ENCODE measurements at places on chromosomes 6 and 20.

- DNase-seq: no peak
These were observed 37.1 kb downstream of the TPD52L1 start for GRCh38 chr6:125190667-125191066.

DNA sequence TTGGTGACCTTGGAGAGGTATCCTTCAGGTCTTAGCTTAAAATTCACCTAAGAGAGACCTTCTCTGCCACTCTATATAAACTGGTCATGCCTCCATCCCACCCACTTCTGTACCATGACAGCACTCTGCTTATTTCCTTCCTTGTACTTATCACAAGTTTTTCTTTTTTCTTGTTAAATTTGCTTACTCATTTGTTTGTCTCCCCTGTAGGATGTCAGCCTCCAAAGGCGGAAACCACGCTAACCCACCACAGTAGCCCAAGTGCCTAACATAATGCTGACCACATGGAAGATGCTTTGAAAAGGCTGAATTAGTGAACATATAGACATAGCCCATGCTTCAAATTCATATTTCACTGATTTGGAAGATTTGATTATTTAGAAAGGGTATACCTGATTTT lies 5.4 kb downstream of the BMP6 start:
- DNase-seq: no peak

DNA sequence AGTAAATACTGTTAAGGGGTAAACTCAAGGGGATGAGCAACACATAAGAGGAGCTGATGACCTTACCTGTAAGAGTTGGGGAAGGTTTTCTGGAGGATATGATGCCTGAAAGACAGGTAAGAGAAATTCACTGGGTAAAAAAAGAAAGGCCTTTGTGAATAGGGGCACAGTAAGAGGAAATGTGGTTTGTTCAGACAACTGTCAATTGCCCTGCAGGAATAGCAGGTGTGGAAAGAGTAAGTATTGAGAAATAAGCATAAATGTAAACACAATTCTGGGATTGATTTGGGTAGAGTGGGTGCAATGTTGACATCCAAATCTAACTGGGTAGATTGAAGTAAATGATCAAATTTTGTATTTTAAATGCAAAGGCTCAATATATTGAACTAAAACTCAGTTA lies 670.0 kb downstream of the DHX35 start:
- no peak for DNase-seq

DNA sequence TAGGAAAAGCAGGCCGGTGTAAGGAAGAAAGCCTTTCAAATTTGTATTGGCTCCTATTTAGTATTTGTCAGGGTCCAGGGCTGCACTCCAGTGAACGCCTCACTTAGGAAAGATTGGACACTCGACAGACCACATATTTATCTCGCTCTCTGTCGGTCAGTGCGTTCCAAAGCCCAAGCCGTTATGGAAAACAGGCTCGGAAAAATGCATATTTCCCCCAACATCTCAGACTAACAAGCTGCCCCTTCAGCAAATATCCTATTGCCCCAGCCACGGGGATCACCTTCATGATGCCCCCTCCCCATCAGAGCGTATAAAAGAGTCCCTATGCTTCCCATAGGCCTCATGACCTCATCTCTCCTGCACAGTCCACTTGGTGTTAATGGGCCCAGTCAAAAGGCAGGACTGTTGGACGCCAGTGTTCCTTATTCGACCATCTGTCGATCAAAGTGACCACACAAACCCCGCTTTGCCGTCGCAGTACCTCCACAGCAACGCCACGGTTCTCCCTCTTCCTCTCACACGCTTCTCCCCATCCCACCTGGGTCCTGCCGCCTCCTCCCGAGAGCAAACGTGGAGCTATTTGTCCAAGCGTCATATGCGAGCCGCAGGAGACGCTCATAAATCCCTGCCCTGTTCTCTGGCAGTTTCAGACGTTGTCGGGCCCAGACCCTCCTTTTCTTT lies 63.3 kb downstream of the NPEPL1 start:
- no peak for DNase-seq

DNA sequence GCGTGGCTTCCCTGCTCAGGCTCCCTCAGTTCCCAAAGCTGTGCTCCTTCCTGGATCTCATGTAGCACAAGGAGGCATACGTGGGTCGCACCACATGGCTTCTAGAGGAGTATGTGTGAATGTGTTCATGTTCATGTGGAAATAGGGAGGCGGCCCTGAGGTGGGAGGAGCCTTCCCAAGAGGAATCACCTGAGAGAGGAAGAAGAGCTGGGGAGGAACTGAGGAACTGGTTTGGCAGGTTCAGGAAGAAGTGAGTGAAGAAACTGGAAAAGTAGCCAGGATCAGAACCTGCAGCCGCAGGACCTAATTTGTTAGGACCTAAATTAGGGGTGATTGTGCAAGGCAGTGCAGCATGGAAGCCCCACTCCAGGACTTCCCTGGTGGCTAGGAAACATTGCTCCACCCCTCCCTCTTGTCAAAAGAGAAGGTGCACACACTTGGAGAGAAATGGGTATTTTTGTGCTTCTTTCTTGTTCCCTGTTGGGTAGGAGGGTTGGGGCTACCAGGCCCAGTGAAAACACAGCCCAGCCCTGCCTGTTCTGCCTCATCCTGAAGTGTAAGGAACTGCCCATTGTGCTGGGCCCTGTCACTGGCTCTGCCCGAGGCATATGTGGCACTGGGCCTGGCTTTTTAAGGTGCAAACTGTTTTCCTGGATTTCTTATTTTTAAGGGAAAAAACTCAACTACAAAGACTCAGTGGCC lies 20.7 kb downstream of the SYNJ2 start:
- no peak for DNase-seq

GRCh38 chr6:157406661-157407060 lies 25.7 kb downstream of the ZDHHC14 start:
- no peak for DNase-seq

- no peak for DNase-seq
These were observed 13.1 kb upstream of the POPDC3 start for GRCh38 chr6:105192707-105193465.

DNA sequence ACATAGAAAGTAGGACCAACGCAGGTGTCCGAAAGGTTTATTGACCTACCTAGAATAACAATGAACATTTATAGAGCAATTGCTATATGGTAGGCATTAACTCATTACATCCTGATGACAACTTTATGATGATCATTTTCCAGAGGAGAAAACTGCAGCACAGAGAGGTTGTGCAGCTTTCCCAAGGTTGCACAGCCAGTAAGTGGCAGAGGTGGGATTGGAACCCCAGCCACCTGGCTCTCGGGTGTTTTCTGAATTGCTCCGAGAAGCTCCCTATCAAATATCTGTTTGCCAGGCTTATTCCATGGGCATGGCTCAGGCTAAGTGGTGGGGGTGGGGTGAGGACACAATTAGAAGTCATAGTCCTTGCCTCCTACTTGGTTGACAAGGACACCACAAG lies 24.1 kb upstream of the NFATC2 start:
- no peak for DNase-seq

GRCh38 chr20:61291166-61291829 lies 39.2 kb downstream of the CDH4 start:
- no peak for DNase-seq

- no peak for DNase-seq
These were observed 125.4 kb downstream of the HIVEP1 start for GRCh38 chr6:12137480-12137879.

DNA sequence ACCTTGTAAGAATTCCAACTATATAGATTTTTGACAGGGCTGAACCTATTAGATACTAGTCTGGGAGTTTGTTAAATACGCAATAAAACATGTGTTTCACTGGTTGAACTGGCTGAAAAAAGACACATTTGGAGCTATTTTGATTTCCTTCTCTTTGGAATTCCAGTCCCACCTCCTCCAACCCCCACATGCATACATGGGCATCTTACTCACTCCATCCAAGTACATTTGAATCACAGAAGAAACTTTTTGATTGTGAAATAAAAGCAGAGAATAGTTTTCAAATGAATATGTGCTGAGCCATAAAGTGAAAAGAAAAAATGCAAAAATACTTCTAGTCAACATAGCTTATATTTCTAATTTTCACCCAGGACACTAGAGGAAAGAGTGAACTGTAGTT lies 33.9 kb upstream of the STXBP5 start:
- DNase-seq: no peak

GRCh38 chr20:33568868-33569801 lies 79.2 kb downstream of the CBFA2T2 start:
- DNase-seq: no peak

DNA sequence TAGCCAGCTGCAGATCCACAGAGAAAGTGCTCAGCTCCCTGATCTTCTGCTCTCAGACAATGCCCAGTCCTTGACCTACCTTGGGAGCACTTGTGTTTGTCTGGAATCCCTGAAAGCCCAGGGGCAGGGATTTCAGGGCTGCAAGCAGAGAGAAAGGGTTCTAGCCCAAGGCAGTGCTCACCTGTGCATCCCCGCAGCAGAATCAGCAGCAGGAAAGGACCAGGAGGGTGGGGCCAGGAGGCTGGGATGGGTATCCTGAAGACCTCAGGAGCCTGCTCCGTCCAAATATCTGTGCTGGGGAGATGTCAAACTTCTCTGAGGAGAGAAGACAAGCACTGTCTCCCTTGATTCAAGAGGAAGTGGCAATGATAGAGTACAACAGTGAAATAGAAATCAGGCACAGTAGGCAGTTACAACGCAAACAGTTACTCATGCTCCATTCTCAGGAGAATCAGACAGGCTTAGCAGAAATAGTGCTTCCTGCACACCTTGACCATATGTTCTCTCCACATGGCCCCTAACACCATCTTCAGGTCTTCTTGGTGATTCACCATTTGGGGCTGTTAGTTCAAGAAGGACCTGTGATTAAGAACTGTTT lies 28.7 kb upstream of the SIRPG start:
- DNase-seq: no peak

- DNase-seq: no peak
These were observed 82.0 kb downstream of the EZR start for GRCh38 chr6:158737082-158737709.

DNA sequence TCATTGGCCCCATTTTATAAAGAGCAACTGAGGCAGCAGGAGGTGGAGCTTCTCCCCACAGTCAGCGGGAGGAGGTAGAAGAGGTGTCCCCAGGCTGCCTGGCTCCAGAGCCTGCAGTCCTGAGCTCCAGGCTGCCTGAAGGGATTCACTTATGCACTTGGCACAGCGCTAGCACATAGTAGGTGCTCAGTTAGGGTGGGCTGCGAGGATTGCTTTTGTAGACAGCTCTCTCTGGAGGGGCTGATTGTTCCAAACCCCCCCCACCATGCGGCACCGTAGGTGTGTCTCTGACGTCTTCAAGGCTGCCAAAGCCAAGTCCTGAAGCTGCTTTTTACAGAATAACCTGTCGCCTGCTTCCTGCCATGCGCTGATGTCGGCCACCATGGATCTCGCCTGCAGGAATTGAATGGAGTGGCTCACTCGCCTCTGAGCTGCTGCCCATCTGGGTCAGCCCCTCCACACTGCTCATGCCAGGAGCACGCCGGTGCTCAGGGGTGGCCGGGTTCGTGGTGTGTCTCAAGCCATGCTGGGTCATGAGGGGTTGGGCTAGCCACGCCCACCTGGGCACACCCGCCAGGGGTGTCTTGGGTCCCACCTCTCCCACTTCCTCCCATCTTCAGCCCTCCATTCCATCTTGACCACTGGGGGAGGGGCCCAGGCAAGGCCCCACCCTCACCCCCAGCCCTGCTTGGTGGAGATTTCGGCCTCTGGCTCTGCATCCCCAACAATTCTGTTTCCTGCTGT lies 59.8 kb downstream of the BCAS4 start:
- no peak for DNase-seq

- no peak for DNase-seq
These were observed 263.9 kb upstream of the PRND start for GRCh38 chr20:4457566-4458543.

DNA sequence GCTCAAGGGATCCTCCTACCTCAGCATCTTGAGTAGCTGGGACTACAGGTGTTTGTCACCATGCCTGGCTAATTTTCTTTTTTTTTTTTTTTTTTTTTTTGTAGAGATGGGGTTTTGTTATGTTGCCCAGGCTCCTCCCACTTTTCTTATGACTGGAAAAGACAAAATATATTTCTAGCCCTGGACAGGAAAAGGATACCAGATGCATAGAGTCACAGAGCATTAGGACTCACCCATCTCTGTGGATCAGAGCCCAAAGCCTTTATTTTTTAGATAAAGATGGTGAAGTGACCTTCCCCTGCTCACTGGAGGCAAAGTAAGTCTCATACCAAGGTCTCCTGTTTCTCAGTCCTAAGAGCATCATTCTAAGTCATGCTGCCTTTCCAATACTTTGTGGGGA lies 3.4 kb downstream of the TRIM10 start:
- no peak for DNase-seq

DNA sequence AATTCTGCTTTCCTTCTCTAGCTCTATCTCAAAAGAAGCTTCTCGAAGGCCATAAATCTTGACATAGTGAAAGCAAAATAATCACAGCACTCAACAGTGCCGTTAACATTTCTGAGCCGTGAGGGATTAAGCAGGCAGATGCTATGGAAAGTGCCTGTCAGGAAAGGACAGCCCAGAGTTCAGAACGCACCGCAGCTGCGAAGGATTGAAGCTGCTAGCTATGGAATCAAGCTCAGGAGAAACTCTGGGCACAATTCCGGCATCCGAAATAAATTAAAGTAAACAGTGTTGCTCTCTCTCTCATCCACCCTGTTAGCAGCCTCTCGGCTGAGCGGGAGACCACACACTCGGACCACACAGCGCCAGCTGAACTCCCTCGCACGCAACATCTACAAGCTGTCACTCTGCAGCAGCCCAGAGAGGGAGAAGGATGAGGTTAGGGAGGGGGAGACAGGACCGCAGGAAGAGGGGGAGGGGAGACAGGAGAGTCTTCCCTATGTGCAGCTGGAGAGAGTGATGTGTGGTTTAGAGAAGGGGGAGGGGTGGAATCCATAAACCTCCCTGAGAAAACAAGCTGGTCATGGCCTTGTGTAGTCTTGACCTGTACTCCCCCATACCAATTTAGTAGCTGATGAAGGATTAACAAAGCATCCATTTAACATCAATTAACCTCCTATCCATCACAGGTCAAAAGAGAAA lies 9.0 kb downstream of the EXOC2 start:
- DNase-seq: no peak

- DNase-seq: no peak
These were observed 80.5 kb downstream of the DNAAF9 start for GRCh38 chr20:3326779-3327521.

- no peak for DNase-seq
These were observed 91.3 kb downstream of the PDE10A start for GRCh38 chr6:165571721-165572132.

DNA sequence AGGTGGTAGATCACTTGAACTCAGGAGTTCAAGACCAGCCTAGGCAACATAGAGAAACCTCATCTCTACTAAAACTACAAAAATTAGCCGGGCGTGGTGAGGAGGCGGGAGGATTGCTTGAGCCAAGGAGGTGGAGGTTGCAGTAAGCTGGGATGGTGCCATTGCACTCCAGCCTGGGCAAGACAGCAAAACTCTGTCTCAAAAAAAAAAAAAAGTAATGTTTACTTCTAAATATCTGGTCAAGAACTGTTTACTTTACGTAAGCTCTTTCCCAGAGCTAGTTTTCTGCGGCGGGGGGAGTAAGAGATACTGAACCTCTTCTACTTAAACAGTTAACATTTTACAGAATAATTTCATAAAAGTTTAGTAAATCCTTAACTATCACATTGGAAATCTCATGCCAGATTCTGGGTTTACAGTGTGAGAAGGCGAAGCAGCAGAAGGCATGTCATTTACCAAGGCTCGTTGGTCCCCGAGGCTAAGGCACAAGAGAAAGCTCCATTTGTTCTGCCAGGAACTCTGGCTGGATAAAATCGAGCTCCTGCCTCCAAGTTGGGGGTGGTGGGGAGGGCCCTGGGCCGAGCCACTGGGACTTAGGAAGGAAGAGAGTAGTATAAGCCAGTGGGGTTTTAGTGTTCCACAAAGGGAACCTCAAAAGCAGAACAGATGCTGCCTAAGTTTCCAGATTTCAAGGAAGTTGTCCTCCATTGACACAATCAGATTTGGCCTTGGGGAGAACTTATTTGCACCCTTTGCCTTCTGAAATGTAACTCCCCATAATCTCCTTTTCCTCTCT lies 41.7 kb downstream of the ARFGEF2 start:
- DNase-seq: no peak

Data from stimulated activated CD8-positive, alpha-beta memory T cell treated with anti-CD3 and anti-CD28 coated beads, Interleukin-15, amount 100 ng/mL, for 1 hour (primary cell).